Activated CD8-positive, alpha-beta memory T cell treated with anti-CD3 and anti-CD28 coated beads, Interleukin-2, amount 10 ng/mL, durations not matched to agents 7 days and 5 days (primary cell): ENCODE measurements at places on chromosomes 13 and 19. TPM values are rescaled to one million over a fixed set of nuclear protein-coding genes. Genes with fewer than 3 reads are reported as not detected.

GRCh38 chr19:57949702-57950101 lies 2.2 kb upstream of the ZNF256 start:
- no peak for DNase-seq

DNA sequence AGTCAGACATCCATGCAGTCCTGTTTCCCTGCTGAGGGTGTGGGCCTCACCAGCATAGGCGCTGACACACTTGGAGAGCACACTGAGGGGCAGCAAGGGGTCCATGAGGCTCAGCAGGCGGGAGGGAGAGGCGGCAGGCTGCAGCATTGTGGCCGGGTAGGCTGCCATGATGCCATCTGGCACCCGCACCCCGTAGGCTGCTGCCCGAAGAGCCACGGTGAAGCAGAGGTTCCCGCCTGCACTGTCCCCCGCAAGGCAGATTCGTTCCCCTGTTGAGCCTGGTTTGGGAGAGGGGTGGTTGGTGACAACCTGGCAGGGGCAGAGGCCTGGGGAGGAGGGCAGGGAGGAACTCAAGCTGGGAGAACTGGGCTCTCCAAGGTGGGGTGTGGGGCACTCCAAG lies 16.0 kb upstream of the CNFN start:
- DNase-seq: no peak

GRCh38 chr13:43787518-43787891 lies 733 bp upstream of the ENOX1 start:
- no peak for DNase-seq

DNA sequence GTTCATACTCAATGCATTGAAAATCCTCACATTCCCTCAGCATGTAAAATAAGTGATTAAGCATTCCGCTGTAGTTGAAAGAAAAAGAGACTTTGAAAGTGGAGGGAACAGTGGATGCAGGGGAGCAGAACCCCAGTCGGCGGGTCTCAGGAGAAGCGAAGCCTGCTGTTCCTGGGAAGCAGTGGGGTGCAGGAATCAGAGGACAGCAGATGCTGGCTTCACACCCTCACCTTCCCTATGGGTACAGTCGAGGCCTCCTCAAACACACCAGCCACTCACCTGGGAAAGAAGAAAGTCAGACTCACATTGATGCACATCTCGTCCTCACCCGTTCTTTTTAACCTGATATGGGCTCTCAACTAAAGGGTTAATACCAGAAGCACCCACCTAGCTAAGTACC lies 38.2 kb downstream of the COL4A2 start:
- DNase-seq: no peak

DNA sequence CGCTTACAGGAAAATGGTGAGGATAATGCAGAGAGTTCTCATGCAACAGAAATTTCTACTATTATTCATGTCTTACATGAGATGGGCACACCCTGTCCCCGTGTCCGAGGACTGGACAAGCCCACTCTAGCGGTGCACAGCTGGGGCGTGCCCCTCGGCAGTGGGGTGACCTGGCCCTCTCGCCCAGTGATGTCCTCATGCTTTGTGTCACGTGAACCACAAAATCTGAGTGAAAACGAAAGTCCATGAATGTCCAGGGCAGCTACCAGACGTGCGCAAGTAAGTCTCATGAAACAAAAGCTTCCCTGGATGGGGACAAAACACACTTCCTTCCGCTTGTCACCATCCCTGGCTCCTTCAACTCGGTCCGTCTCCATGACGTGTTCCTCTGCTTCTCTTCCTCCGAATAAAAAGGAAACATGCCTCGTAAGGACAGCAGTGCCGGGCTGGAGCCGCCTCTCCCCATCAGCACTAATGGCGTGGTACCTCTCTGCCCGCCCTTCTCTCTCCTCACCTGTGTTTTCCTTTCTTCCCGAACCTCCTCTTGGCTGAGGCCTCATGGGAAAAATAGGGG lies 45.6 kb downstream of the ANKRD10 start:
- DNase-seq: no peak

ZNF101 gene
- 75.0 TPM for total RNA-seq

IZUMO2 gene
- not detected for total RNA-seq
